ENCODE measurements at places on chromosomes 6 and 20.

DNA sequence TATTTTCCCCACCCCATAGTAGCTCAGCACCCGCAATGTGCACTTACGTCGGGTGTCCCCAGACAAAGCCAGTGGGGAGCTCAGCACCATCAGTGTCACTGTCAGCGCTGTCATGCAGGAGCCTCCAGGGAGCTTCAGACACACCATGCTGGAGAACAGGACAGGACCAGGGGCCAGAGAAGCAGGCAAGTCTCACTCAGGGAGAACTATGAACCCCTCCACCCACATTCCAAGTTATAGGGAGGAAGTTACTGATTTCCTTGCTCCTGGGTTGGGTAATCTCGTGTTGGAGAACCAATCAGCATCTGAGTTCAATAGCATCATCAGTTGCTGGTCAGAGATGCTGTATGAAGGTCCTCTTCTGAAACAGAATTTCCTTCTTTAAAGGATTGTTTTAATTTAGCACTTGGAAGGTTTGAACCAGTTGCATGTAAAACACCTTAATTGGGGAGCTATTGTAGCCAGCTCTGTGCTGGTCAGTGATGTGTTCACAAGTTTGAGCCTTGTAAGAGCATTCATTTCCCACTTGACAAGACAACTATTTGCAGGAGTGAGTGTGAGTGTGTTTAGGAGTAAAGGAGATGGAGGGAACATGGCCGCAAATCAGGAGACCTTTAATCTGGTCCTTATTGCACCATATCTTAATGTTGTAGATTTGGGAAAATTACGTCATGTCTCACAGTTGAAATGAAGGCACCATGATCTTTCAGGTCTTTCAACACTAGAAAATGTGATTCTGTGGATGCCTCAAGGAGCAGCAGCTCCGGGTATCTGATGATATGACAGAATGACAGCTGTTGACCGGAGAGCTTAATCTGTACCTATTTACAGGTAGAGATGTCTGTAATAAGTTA lies at the start of gene HLA-DRB1:
TSS of gene HLA-DRB1 (minus strand) at position 253 of the 854 bp plus-strand sequence. CDS start at position 147, 106 bp downstream.
- DNase-seq: no peak

- DNase-seq: peak; percentile 100
Observed at GRCh38 chr6:1609648-1610496, at the start of gene FOXC1. TSS of gene FOXC1 (plus strand) at chr6:1609915. CDS start at chr6:1610446, 531 bp downstream.

GRCh38 chr6:14442242-14442641 lies 324.7 kb downstream of the CD83 start:
- DNase-seq: no peak

- DNase-seq: no peak
Observed at GRCh38 chr6:167275436-167275835, 15.7 kb upstream of the UNC93A start.

DNA sequence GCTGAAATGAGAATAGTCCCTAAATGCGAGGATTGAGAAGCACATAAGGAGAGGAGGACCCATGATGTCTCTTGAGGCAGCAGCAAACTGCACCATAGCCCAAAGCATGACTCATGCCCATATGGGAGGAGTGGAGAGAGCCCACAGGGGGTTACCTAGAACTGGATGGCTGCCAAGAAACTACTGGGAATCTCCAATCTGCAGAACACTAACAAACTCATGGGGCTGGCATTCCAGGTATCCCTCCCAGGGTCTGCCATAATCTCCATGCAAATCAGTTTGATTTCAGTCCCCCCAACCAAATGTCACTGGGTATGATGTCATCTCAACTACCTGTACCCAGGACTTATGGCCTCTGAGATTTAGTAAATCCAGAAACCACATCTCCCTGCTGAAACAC lies 410.5 kb downstream of the PTPRT start:
- DNase-seq: no peak

DNA sequence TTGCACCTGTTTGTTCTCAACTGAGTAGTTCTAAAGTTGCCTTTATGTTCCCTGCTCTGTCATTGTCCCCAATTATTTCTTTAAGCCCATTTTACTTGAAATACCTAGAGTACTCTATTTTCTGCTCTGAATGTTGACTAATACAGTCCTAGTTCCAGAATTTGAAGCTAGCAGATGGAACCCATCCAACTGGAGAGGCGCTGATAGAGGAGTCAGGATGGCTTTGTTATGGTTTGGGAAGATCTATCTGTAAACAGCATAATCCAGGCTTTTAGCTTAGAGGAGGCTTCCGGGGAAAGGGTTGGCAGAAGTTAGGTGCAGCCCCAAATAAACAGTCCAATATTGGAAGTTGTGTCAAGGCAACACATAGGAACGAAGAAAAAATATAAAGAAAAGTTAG lies 927.7 kb downstream of the TFAP2A start:
- no peak for DNase-seq
